ENCODE measurements at places on chromosomes 3 and 15.

DNA sequence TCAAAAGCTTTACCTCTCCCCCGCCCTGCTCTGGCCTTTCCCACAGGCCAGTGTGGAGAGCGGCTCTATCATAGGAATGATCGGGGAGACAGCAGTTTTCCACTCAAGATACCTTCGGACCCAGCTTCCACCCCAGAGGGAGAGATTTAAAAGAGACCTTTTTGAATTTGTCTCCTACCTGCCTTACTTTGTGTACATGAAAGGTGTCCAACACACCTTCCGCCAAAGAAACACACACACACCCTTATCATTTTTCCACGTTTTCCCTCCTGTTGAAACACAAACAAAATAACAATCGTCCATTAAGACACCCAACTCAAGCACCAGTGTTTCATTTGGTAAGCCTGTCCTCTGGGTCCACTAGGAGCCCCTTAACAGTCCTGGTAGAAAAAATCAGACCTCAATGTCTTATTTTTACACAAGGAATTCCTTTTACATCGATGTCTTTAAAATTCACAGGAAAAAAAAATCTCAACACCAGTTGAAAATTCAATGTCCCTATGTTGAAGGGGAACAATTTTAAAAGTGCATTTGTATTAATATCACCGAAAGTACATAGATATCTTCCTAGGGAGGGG, 4.0 kb downstream of the HES1 start:
- no peak for DNase-seq

GRCh38 chr3:174495311-174495710, 363.8 kb upstream of the NAALADL2 start:
- no peak for DNase-seq

GRCh38 chr3:147940405-147941193, 531.4 kb downstream of the ZIC1 start:
- no peak for DNase-seq

GRCh38 chr3:14649466-14649865, 2.1 kb upstream of the CCDC174 start:
- DNase-seq: no peak

DNA sequence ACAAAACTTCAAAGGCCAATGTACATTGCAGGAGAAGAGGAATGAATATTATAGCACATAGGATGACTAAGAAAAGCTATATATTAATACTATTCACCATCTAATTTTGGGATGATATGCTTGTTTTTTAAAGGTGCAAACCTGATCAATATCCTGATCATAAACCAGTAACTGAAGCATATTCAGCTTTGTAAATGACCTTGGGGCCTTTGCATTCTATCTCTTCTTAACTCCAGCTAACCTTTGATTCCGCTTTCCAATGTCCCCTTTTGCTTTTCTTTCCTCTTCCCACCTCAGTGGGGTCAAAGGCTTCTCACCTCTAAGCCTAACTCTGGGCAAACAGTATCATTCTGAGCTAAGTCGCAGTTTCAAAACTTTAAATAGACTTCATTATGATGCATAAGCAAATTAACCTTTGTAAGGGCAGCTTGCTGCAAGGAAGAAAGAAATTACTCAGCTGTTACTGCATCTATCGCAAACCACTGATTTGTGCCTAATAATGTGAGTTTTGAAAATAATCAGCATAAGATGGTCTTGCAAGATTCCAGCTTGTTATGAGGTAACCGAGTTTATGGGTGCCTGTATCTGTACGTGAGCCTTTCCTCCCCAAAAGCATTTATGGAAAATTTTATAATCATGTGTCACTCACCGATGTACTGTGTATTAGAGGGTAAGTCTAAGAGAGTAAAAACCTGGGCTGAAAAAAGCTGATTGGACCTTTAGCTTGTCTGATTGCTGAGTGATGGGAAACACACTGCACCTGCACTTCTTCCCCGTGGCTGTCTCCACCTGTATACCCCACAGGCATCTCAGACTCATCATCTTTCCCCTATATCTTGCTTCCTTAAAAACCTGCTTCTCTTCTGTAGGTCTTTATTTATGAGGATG, 116.8 kb downstream of the TPRG1 start:
- no peak for DNase-seq

- no peak for DNase-seq
Observed at GRCh38 chr3:15654127-15654526, 52.6 kb downstream of the BTD start.

- no peak for DNase-seq
Observed at GRCh38 chr15:70387081-70387480, 289.4 kb upstream of the TLE3 start.

- no peak for DNase-seq
Observed at GRCh38 chr3:111954228-111954990, 24.4 kb upstream of the ABHD10 start.

GRCh38 chr3:149879872-149880271, 66.9 kb downstream of the RNF13 start:
- DNase-seq: no peak

GRCh38 chr15:99439524-99439835, 126.3 kb upstream of the MEF2A start:
- no peak for DNase-seq

GRCh38 chr3:15498431-15499214, 22.9 kb downstream of the COLQ start:
- no peak for DNase-seq

DNA sequence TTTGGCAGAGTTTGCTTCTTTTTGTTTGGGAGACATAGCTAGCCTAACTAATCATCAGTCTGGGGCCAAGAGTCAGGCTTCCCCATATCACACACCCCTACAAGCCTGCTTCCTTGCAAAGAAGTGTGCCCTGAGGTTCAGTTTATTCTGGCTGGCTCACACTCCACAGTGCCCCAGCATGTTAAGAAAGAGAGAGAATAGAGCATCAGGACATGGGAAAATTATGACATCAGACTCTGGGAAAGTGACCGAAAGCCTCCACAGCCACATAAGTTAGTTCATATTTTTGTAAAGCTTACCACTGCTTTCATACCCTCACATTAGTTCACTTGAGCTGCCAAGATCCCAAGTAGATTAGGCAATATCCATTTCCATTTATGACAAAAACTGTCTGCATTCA, 63.0 kb upstream of the CFAP161 start:
- DNase-seq: no peak

- DNase-seq: no peak
Observed at GRCh38 chr3:31832551-31832950, 148.5 kb downstream of the OSBPL10 start.

DNA sequence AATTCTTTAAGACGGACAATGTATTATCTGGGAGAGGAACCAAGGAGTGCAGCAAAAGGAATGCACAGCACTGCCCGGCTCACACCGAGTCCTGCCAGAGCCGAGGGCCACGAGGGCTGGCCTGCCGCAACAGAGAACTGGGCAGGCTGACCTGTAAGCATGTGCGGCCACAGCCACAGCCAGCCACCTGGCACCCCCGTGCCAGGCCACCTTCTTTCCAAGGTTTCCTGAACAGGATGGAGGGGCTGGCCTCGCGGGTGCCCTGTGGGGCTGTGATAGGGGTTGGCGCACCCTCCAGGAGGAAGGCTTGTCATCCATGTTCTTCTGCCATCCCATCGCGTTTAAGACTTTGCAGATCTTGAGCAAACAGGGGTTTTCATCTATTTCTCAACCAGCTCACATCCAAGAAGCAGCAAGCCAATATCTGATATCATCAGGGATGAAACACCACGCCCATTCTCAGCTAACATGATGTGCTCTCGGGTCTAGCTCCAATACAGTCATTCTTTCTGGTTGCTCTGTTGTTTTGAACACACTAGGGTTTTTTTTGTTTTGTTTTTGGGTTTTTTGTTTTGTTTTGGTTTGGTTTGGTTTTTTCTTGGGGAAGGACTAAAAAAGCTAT, 10.2 kb downstream of the CA12 start:
- DNase-seq: no peak

GRCh38 chr3:28171962-28172361, 69.5 kb upstream of the CMC1 start:
- DNase-seq: no peak

GRCh38 chr15:52710050-52710707, 31.0 kb upstream of the ATOSA start:
- no peak for DNase-seq

GRCh38 chr3:74273091-74273490, 341.4 kb downstream of the CNTN3 start:
- DNase-seq: no peak

GRCh38 chr3:107235193-107235927, 141.9 kb upstream of the CCDC54 start:
- no peak for DNase-seq

DNA sequence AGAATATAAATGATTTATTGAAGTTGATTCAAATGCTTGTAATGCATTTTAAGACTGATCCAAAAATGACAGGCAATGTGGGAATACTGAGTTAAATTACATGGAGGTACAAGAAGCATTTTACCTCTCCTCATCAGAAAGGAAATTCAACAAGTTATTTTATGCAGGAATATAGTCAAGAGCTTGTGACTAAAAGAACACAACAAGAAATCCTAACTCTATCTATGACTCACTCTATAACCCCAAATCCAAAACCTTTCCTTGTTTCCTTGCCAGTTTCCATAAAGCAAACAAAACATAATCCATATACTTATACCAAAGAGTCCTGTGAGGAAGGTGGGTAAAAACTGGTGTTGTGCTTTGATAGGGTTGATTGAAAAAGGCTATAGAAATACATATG, 30.8 kb downstream of the SIN3A start:
- DNase-seq: no peak

GRCh38 chr3:99355465-99355864, 282.9 kb upstream of the COL8A1 start:
- DNase-seq: no peak

GRCh38 chr3:128327606-128328031, 139.1 kb downstream of the DNAJB8 start:
- DNase-seq: no peak

GRCh38 chr15:80662129-80662528, 33.0 kb upstream of the ABHD17C start:
- no peak for DNase-seq

DNA sequence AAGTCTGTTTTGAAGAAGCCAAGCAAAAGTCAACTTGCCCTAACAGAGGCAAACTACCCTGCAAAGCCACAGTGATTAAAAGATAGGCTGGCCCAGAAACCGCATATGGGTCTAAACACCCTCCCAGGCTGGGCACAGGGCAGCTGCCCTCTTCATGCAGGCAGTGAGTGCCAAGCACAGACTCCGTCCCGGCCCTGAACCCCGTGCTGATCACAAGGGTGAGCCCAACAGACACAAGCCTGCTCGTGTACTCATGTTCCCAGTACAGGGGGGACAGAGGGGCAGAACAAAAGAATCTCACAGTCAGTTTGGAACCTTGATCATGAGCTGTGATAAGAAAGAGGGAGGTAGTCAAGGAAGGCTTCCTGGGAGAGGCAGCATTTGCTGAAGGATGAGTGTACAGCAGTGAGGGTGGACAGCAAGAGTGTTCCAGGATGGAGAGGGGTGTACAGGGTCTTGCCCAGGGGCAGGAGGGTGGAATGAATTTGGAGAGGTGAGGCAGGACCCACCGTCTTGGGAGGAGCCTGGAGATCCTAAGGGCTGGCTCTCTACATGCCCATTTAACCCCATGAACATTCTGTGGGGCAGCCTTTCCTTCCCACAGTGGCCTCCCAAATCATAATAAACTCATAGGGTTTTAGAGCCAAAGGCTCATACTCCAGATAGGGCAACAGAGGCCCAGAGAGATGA, 43.2 kb upstream of the PRR23E start:
- DNase-seq: no peak

DNA sequence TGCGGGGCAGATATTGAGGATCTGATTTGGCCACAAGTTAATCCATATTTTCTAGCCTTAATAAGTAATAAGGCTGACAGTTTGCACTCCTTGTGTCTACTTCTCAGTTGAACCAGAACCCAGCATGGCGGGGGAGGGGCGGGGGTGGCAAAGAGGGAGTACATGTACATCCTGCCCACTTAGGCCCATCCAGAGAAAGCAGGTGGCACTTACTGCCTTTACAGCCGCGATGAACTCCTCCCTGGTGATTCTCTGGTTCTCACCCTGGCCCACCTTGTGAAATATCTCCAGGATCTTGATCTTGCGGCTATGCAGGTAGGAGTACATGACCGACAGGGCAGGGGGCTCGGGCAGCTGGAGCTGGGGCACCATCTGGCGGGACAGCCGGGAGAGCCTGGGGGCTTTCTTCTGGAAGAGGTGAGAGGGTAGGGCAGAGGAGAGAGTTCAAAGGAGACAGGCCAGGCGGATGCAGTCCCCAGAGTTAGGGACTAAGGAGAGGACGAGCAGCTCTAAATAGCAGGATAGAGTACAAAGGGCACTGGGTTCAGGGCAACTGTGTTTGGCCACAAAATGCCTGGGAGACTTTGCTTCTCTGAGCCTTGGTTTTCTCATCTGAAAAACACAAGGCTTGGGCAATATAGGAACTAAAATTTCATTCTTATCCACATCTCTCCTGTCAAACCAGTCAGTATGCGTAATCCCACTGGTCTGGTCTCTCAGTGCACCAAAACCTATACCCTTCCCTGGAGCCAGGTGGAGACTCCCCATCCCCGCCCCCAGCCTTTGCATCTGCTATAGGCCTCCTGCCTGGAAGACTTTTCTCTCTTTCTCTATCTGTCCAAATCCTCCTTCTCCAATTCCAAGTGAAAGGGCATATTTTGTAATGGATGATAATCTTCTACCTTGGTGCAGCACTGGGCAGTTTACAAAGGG, 10.1 kb downstream of the EFCAB12 start:
- DNase-seq: no peak

- peak; percentile 72 for DNase-seq
Observed at GRCh38 chr3:49165771-49166751, at the start of gene CCDC71. TSS of gene CCDC71 (minus strand) at chr3:49166331. CDS start at chr3:49164208, 2,123 bp downstream.

DNA sequence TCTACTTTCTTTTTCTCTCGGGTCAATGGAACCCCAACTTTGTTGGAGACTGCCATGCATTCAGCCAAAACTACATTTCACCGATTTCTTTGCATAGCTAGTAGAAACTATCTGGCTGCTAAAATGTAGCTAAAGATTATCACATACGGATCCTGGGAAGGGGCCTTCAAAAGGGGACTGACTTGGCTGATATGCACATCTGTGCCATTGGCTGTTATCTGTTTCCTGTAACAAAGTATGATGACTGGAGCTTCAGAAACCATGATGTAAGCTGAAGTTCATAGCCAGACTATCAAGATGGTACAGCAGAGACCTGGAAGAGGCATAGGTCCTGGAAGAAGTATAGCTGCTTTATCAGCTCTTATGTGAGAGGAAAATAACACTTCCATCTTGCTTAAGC, 179.1 kb downstream of the NSUN3 start:
- no peak for DNase-seq

- no peak for DNase-seq
Observed at GRCh38 chr3:134344560-134344959, 29.7 kb downstream of the AMOTL2 start.

- no peak for DNase-seq
Observed at GRCh38 chr3:108755686-108756085, 1.5 kb downstream of the RETNLB start.

- DNase-seq: no peak
Observed at GRCh38 chr3:52896613-52897012, 735 bp downstream of the STIMATE start.

GRCh38 chr3:128492671-128493569, at the start of gene GATA2:
TSS of gene GATA2 (minus strand) at chr3:128493201. CDS start at chr3:128487031, 6,170 bp downstream.
- no peak for DNase-seq

- DNase-seq: no peak
Observed at GRCh38 chr15:84731774-84732173, 15.8 kb upstream of the SEC11A start.

- DNase-seq: no peak
Observed at GRCh38 chr3:130787422-130788068, 40.9 kb upstream of the PIK3R4 start.

All from stimulated activated CD4-positive, alpha-beta T cell treated with anti-CD3 and anti-CD28 coated beads, TNF-alpha, amount 100 ng/mL, for 24 hours (primary cell).